ENCODE measurements at places on chromosomes 11 and 22.
A peak's percentile ranks its signal among the peaks of the same experiment; 100 is the strongest.

GRCh38 chr11:14499560-14500180 is at the start of gene COPB1:
Gene COPB1, minus strand, starts transcription at chr11:14499811. Its CDS starts 883 bp downstream, at chr11:14498928.
- peak; percentile 89 for DNase-seq

DNA sequence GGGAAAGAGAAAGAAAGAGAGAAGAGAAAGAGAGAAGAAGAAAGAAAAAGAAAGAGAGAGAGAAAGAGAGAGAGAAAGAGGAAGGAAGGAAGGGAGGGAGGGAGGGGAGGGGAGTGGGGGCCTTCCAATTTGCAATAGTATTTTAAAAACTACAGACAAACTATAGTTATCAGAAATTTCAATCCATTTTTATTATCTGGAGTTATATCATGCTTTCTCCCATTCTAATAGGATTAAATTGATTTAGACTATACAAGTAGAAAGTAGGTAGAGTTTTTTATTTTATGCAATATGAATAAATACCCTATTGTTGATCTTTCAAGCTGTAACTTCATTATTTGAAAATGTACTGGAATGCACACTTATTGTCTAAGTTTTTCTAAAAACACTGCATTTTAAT is 70.2 kb upstream of the CEP126 start:
- DNase-seq: no peak

DNA sequence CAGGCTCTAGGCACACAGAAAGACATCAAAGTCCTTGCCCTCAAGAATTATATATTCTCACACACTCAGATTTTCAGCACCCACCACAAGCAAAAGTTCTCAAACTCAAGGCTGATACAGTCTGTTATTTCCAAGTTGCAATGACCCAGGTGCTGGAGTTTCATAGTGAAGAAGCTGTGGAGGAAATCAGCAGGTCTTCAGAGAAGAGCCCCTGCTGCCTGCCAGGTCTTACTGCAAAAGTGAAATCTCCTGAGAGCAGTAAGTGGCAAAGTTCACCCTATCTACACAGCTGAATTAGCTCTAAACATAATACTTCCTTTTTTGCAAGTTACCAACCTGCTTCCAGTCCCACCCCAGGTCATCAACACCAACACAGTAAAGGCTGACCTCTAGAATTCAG is 64.6 kb downstream of the RPL27A start:
- DNase-seq: no peak

DNA sequence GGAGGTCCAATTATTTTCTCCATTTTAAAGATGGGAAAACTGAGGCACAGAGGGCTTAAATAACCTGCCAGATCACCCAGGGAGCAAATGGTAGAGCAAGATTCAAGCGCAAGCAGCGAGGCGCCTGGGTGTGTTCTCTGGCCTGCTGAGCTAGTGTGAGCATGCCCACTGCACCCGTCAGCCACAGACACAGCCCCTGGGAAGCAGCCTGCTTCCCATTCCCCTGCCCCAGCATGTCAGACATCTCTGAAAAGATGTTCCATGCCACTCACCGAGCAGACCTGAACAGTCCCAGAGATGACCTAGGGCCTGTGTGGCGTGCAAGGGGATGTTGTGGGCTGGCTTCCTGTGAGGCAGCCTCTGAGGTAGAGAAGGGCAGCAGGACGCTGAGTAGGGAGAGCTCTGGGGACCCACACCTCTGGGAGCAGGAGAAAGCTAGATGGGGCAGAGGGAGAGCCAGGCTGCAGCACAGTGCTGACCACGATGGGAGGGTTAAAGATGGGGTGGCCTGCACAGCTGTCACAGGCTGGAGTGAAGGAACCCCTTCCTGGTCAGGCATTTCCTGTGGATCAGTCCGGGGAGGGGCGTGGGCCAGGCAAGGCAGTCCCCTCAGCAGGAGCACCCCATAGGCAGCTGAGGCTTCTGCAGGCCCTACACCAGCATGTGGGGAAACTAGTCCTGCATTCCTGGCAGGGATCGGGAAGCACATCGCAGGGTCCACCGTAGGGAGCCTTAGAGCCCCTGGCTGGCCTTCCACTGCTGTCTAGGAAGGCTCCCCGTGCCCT is 101.4 kb downstream of the GALNT18 start:
- no peak for DNase-seq

DNA sequence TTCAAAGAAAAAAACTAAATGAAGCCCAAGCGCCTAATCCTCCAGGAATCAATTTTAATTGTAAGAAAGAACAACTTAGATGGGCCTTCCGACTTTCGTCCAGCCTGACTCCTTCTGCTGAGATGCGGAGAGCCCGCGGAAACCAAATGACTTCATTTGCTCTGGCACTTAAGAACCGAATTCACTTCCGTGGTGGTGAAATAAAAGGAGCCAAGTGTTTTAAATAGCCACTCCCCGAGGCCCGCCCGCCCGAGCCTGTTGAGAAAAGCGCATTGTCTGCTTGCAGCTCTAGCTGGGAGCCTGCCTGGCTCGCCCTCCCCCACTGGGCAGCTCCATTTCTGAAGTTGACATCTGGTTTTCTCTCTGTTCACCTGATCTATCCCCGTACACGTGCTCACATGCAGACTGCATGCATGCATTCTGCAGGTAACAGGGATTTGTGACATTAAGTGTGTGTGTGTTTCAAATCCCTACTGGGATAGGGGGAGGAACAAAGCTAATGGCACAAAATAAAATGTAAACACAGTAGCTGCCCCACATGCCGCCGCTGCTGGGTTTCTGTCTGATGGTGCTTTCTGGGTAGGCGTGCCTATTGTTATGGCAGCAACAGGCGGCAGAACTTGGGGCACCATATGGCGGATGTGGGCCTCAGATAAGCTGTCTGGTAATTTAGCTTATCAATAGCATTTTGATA is 6.2 kb downstream of the TEAD1 start:
- DNase-seq: peak; percentile 91

- no peak for DNase-seq
Measured at GRCh38 chr11:30876663-30877396, 290.7 kb upstream of the MPPED2 start.

DNA sequence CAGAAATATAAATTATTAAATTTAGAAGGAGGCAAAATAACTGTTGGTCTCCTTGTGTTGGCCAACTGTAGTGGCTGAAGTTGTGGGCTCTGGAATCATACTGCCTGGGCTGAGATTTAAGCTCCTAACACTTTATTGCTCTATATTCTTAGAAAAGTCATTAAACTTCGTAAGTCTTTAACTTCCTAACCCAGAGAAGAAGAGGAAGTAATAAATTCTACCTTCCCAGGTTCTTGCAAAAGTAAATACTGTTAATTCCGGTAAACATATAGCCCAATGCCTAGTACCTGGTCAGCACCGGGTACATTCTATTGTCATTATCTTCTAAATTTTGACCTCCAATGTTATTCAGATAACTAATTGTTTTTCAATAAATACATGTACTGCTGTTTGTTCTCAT is 4.5 kb downstream of the OR51T1 start:
- DNase-seq: no peak

- no peak for DNase-seq
Measured at GRCh38 chr22:42007922-42008321, 9.3 kb downstream of the WBP2NL start.

- DNase-seq: no peak
Measured at GRCh38 chr11:36356201-36356600, 60.1 kb downstream of the PRR5L start.

DNA sequence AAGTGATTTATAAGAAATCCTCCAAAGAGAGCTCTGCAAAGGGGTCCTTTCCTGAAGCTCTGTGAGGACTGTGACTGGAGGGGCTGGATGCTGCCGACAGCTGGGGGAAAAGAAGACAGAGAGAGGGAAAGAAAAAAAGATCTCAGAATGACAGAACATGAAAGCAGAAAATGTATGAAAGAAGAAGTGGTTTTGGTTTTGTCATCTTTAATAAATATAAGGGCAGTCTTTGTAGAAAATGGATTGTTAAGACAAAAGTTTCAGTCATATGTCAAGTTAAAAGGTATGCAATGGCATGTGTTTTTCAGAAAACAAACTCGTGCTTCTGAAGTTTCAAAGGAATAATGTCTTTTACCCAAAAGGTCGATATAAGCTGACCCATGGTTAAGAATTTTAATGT is 105.5 kb downstream of the CCDC83 start:
- no peak for DNase-seq
